ENCODE measurements at places on chromosomes 4 and X.

DNA sequence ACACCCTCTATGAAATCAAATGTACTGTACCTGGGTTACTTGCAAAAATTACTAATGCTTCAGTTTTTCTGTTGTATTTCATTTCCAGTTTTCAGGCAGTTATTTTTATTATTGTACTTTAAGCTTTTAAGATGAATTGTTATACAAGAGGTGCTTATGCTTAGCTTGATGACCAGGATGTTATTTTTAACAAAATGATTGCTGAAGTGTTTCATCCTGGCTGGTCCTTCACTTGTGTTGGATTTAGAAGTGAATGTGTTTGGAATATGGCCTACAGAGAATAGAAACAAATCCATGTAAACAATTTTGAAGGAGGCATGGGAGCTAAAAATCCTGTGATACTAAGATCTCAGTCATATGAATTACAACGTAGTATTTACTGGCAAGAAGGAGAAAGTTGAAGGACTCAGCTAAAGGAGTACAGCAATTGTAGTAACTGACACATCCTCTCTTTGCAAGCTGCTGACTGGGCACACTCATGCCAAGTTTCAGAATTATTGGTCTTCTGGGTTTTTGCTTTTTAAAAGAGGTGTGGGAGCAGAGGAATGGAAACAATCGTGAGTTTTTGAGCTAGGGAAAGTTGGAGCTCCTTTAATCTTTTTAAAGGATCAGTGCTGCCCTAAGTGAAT is 9.2 kb downstream of the UBE2A start:
- DNase-seq = no peak

DNA sequence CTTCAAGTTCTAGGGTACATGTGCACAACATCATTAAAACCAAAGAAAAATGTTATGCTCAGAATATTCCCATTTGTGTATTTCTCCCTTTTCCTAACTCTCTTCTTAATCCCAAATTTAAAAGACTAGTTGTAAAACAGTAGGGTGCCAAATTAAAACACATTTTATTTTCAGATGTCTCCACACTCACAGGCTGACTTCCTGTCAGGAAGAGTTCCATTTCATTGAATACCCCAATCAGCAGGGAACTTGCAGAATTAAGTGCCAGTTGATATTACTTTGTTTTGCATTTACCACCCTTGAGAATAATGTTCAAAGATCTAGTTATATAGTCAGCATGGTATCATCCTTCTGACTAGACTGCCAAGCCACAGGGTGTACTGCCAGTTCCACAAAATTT is 207.9 kb downstream of the MAB21L2 start:
- DNase-seq = no peak

DNA sequence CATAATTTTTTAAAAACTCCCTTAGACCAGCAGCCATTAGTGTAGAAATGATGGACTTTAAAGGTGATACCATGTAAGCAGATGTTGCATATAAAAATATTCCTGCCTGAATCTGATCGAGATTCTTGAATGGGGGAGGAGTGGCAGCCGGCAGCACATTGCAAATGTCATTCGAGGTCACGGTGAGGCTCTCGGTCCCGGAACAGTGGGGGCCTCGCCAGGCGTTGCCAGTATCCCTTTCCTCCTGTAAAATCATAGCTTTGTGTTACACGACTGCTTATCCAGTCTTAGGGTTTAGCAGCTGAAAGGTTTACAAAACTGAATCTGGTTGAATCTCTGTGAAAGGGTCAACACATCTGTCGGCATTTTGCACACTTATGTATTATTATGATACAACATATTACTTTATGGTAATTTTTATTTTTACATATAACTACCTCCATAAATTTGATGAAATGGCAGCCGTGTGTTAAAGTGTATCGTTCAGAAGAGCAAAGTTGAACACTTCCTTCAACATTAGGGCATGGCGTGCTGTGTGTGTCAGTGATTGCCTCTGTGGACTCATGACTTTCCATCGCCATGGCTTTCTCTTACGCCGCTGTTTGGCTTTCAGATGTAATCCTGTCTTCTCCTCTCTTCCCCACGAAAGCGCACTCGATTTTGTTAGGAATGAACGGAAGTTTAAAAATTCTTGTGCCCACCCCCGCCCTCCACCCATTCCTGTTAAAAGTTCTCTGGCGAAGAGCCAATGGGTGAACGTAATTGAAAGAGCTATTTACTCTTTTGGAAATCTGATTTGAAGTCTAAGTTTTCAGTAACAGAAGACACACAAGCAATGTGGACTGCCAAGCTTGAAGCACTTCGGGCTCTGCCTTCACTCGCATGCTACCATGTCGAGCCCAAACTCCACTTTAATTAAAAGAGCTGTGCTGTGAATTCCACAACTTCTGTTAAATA is 114.8 kb downstream of the STOX2 start:
- no peak for DNase-seq

- no peak for DNase-seq
Measured at GRCh38 chr4:150768497-150768896, 186.5 kb downstream of the MAB21L2 start.

DNA sequence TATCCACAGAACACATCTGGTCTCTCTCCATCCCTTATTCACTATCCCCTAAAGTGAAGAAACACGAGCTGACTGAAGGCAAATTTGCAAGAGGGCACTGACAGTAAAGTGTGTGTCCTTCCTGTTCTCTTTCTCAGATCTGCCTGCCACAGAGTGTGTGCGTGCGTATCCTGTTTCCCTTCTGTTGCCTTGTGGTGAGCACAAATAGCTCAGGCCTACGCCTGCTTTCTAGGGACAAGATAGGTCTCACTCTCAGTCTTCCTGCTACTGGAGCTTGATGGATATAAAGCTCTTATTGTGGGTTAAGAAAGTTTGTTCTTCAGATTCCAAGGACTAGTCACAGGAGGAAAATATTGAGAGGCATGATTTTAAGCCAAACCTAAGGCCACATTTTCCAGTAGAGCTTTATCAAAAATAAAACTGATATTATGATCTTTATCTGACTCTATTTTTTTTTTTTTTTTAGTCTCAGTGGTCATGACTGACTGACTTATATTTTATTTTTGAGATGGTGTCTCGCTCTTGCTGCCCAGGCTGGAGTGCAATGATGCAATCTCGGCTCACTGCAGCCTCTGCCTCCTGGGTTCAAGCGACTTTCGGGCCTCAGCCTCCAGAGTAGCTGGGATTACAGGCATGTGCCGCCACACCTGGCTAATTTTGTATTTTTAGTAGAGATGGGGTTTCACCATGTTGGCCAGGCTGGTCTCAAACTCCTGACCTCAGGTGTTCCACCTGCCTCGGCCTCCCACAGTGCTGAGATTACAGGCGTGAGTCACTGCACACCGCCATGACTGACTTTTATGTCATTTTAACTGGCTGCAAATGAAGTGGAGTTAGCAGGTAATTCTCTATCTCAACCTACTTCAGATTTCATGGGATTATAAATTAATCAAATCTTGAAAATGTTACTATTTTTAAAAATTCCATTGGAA is 140.3 kb upstream of the SH3RF1 start:
- peak; percentile 60 for DNase-seq

DNA sequence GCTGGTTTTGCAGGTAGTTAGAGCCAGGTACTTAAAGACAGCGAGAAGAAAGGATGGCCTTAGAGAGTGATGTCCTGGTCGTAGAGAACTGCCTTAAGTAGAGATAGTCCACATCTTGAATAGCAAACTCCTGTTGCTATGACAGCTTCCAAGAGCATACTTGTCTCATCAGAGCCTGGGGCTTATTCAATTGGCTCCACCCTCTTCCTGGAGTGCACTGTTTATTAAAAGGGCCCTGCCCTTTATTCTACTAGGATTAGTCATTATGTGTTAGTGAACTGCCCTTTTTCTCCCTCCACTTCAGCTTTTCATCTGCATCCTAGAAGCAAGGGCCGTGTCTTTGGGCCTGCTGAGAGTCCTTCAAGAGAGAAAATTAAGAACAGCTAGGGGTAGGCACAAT is 94.5 kb upstream of the EOLA2 start:
- DNase-seq = peak; percentile 63
